ENCODE measurements at places on chromosomes 16 and 17. TPM values are rescaled to one million over a fixed set of nuclear protein-coding genes. Genes with fewer than 3 reads are reported as not detected.

SCNN1G gene
- total RNA-seq, result not detected

CA4 gene
- total RNA-seq, result not detected

KRTAP1-5 gene
- total RNA-seq, result not detected

CHST5 gene
- total RNA-seq, result 0.87 TPM

C17orf50 gene
- total RNA-seq, result not detected

RNF135 gene
- total RNA-seq, result 27.0 TPM

HOXB1 gene
- not detected for total RNA-seq

IRX6 gene
- total RNA-seq, result not detected

GRIN2A gene
- not detected for total RNA-seq

HSD17B1 gene
- 0.37 TPM for total RNA-seq

KRT13 gene
- total RNA-seq, result not detected

NAT9 gene
- total RNA-seq, result 33.8 TPM

TBC1D3H gene
- total RNA-seq, result not detected

PRDM7 gene
- not detected for total RNA-seq

ZP2 gene
- total RNA-seq, result not detected

MMP25 gene
- 0.25 TPM for total RNA-seq

SLFN14 gene
- total RNA-seq, result not detected

OTOP2 gene
- not detected for total RNA-seq

KRTAP1-1 gene
- not detected for total RNA-seq

CDH3 gene
- total RNA-seq, result not detected

PRR14 gene
- total RNA-seq, result 13.0 TPM

NSRP1 gene
- total RNA-seq, result 17.9 TPM

VAT1L gene
- total RNA-seq, result not detected

METTL9 gene
- total RNA-seq, result 251 TPM

HOXB13 gene
- 1.9 TPM for total RNA-seq

ALOX12 gene
- not detected for total RNA-seq

CAVIN1 gene
- 70.4 TPM for total RNA-seq

DNAH9 gene
- total RNA-seq, result not detected

VMP1 gene
- total RNA-seq, result 133 TPM

KRTAP16-1 gene
- not detected for total RNA-seq

SLC6A2 gene
- not detected for total RNA-seq

FTO gene
- total RNA-seq, result 39.7 TPM

MSI2 gene
- total RNA-seq, result 24.7 TPM

ABCC11 gene
- total RNA-seq, result not detected

SCARF1 gene
- not detected for total RNA-seq

RNF112 gene
- 0.20 TPM for total RNA-seq

CNTNAP1 gene
- total RNA-seq, result 6.7 TPM

CBX2 gene
- 26.8 TPM for total RNA-seq

CACNG5 gene
- total RNA-seq, result not detected

TMEM98 gene
- 8.8 TPM for total RNA-seq

GP1BA gene
- total RNA-seq, result not detected

NKIRAS2 gene
- total RNA-seq, result 53.1 TPM

Data from NCI-H460 (cell line).